ENCODE measurements at places on chromosomes 4 and X.

- no peak for ATAC-seq
Observed at GRCh38 chr4:1238676-1239000, 10.3 kb downstream of the CTBP1 start.

- ATAC-seq: no peak
Observed at GRCh38 chrX:86013792-86014191, 33.6 kb downstream of the CHM start.

DNA sequence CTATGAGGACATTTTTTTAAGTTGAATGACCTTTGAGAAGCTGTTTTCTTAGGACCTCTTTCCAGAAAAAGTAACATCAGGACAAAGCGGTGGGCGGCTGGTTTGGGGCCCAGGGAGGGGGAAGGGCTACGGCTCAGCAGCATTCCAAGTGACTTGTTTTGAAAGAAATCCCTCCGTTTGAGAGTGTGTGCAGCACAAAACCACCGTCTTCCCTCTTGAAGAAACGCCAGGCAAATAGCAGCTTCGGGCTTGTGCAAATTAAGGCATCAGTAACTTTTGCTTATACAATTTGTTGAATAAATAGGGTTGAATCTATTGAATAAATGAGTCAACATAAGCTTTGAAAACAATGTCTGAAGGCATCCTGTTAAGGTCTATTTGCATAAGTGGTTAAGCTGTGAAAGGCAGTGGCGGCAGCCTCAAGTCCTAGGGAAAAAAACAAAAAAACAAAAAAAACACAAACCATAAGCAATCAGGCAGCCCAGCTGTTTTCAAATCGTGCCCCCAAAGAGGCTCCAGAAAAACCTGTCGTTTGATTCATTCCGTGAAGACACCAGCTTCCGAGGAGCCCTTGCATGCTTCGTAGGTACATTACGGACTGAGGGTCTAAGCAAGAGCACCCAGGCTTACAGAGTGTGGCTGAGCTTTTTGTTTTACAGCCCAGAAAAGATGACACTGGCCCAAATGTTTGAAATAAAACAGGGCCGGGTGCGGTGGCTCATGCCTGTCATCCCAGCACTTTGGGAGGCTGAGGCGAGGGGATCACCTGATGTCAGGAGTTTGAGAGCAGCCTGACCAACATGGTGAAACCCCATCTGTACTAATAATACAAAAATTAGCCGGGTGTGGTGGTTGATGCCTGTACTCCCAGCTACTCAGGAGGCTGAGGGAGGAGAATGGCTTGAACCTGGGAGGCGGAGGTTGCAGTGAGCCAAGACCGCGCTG lies 103.7 kb downstream of the CRLF2 start:
- ATAC-seq: no peak

DNA sequence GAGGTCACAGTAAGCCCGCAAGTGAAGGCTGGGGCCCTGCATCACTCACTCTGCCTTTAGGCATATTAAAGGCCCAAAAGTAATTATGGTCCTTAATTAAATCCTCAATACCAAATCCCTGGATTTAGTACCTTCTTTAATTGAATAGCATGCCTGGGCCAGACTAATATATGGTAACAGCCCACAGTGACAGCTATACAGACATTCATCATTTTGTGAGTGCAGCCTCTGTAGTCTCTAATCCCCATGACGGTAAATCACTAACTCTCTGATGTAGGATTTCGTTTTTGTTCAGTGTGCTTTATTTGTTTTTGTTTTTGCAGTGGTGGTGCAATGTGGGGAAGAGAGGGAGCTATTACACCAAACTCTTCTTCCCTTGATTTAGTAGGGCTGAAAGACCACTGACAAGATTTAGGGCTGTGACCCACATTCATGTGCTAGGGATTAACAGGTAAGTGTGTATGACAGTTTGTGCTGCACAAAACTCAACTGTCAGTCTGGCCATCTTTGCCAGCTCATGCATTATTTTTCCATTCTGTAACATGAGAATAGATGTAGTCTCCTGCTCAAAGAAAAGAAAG lies 60.6 kb upstream of the SLC39A8 start:
- ATAC-seq: peak; percentile 63

DNA sequence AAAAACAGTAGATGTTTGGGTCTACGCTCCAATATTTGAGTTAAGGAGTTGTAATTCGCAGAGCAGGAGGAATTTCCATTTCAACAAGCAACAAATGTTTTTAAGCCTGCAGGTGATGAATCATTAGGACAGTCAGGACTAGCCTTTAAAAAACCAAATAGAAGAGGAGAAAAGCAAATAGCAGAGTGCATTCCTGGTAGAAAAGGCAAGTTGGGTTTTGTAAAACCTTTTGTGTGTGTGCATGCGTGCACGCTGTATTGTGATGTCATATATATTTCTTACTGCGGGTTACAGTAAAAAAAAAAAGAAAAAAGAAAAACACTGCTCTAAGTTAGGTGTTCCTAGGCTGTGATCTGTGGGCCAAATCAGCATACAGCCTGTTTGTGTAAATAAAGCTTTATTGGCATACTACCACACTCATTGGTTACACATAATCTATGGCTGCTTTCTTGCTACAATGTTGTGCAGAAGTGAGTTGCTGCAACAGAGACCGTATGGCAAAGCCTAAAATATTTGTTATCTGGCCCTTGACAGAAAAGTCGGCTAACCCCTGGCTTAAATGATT lies 135.6 kb downstream of the MID1 start:
- peak; percentile 68 for ATAC-seq

DNA sequence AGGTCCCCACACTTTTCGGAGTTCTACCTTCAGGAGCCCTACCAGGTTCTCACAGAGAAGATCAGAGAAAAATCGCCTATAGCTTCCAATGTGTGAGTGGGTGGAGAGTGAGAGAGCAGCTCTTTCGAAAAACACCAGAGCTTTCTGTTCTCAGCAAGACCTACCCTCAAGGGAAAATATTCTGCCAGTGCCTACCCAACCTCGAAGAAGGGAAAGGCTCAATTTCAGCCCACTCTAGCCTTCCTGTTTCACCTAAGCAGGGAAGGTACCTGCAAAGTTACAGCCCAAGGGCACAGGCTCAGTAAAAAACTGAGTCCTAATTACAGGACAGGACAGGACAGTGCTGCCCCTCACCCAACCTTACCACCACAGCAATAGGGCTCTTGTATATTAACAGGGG lies 104.0 kb upstream of the WDR17 start:
- ATAC-seq: no peak

GRCh38 chr4:178082906-178083305 lies 640.7 kb upstream of the AGA start:
- no peak for ATAC-seq

DNA sequence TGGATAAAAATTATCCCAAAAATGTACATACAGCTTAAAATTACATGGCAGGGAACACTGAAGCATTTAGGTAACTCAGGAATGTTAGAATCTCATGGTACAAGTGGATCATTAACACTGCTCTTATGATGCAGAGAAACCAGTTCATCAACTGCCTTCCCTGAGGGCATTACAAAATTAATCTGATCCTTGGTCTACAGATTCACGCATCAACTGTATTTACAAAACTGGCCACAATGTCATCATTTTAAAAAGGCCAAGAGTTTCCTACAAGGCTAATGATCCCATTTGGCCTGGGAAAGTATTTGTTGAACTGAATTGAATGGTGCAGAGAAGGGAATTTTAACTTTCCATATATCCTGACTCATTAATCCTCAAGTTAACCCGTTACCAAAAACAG lies 84.6 kb downstream of the TSPAN5 start:
- ATAC-seq: peak; percentile 75

- no peak for ATAC-seq
Observed at GRCh38 chrX:86711531-86712180, 563.4 kb downstream of the DACH2 start.

- ATAC-seq: peak; percentile 74
Observed at GRCh38 chrX:24259544-24260240, 54.2 kb downstream of the SUPT20HL2 start.

DNA sequence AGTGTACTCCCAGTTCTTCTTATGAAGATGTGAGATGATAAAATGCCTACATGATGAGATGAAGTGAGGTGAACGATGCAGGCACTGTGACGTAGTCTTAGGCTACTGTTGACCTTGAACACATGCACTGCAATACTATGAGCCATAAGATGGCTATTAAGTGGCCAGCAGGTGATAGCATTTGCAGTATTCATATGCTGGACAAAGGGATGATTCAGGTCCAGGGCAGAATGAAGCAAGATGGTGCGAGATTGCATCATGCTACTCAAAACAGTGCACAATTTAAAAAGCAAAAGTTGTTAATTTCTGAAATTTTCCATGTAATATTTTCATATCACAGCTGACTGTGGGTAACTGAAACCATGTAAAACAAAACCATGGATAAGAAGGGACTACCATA lies 781.4 kb downstream of the PCDH18 start:
- no peak for ATAC-seq

- no peak for ATAC-seq
Observed at GRCh38 chrX:148913971-148914370, 413.6 kb downstream of the AFF2 start.

- peak; percentile 69 for ATAC-seq
Observed at GRCh38 chrX:71493111-71493613, 39.7 kb upstream of the OGT start.

DNA sequence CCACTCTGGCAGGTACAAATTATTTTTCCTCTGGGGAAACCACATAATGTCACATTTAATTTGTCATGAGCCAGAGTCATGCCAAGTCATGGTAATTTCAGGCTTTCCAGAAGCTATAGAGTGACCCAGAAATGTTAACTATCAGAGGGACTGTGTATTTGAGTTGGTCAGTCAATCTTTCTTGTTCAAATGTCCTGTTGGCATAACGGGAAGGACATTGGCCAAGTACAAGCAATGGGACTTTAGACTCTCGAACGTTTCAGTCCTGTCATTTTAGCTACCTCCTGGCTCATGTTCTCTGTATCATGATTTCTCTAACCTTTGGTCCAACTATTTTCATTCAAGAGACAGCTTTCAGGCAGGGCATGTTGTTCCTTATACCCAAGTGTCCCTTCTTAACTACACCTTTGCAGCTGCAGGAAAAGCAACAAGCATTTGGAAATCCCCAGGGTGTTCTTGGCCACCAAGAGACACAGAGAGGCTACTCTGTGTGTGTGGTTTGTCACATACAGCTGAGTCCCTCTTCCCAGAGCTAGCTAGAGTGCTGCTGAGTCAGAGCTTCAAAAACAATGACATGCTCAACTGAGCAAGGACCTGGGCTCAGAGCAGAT lies 142.6 kb downstream of the EGF start:
- peak; percentile 76 for ATAC-seq

DNA sequence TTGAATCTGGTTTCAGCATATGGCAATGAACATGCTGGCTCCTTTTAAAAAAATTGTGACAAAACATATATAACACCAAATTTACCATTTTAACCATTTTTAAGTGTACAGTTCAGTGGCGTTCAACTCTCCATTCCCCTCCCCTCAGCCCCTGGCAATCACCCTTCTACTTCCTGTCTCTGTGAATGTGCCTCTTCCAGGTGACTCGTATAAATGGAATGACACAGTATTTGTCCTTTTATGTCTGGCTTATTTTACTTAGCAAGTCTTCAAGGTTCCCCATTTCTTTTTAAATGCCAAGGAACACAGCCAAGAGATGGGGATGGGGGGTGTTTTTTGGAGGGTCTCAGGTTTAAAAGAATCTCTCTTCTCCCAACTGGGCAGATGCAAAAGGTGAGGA lies 35.4 kb upstream of the BCLAF3 start:
- ATAC-seq: no peak

- ATAC-seq: peak; percentile 67
Observed at GRCh38 chr4:99248714-99249113, 29.7 kb upstream of the ADH6 start.

DNA sequence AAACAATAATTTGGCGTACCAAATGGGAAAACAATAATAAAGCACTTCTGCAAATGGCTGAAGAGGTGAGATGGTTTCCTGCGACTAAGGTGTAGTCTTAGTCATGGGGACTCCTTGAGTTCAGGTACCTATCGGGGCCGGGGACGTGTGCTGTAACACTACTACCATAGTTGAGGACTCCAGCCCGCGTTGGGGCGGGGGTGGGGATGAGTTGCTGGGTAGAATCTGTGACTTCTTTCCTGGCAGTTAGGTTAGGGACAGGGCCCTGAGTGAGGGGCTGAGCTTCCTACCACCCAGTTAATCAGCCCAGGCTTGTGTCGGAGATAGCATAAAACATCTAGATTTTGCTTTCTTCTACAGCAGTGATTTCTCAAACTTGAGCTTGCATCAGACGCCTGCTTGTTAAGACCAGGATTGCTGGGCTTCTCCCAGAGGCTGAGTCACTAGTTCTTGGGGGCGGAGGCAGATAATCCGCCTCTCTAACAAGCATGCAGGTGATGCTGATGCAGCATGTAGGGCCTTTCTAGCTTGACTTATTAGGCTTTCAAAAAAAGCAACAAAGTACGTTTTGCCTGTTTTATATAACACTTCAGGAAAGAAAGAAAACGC lies 30.2 kb downstream of the RBBP7 start:
- ATAC-seq: peak; percentile 86

GRCh38 chr4:140061659-140062289 lies 92.2 kb downstream of the MAML3 start:
- ATAC-seq: no peak

- no peak for ATAC-seq
Observed at GRCh38 chr4:29861307-29861706, 858.9 kb upstream of the PCDH7 start.

DNA sequence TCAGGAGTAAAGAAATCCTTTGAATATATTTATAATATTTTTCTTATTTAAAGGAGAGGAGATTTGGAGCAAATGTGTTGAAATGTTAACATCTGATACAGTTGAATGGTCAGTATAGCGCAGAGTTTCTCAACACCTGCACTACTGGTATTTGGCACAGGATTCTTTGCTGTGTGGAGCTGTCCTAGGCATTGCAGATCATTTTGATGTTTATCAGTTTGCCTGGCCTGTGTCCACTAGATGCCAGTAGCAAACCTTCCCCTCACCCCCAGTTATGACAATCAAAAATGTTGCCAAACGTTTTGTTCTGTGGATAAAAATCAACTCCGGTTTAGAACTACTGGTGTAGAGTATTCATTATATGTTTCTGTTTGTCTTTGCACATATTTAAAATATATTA lies 765.3 kb upstream of the SLIT2 start:
- no peak for ATAC-seq

DNA sequence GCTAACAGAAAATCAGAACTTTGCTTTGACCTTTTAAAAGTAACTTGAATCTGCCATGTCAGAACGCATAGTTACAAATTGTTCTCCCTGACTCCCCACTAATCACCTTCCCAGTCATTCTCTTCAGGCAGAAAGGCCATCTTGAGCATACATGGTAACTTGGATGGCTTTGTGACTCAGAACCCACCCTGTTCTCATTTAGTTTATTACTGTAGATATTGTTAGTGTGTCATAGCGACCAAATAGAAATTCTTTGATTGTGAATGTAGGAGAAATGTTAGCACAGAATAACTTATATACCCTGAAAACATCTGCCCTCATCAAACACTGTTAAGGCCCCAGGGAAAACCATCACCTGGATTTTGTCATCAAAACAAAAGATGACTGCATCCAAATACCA lies 382.0 kb downstream of the MAGEB5 start:
- ATAC-seq: no peak

- ATAC-seq: peak; percentile 53
Observed at GRCh38 chr4:142846108-142846728, at the start of gene INPP4B. Gene INPP4B (minus strand): TSS chr4:142846301.

DNA sequence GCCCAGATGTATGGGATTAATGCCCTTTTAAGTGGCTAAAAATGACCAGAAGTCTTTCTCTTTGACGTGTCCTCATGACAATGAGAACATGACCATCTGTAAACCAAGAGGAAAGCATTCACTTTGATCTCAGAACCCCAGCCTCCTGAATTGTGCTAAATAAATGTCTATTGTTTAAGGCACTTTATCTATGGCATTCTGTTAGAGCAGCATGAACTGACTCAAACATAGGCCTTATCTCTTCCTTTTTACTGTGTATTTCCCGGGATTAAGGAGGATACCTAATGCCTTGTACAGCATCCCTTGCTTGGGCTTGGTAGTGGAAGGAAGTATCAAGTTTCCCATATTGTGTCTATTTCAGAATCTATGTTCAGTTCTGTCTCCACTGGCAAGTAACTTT lies 47.2 kb upstream of the HS3ST1 start:
- no peak for ATAC-seq

Measured in esophagus mucosa (tissue), 1 donor.